ENCODE measurements at places on chromosomes 3 and 15. TPM values are rescaled to one million over a fixed set of nuclear protein-coding genes. Genes with fewer than 3 reads are reported as not detected.

GRCh38 chr3:80097674-80098073 lies 329.9 kb upstream of the ROBO1 start:
- no peak for DNase-seq

- no peak for DNase-seq
Measured at GRCh38 chr15:52103217-52104207, 9.1 kb downstream of the BCL2L10 start.

IRAK2 gene
- 8.4 TPM for total RNA-seq

FAM107A gene
- total RNA-seq = 18.1 TPM

- DNase-seq = no peak
Measured at GRCh38 chr15:87901926-87902690, 354.4 kb downstream of the NTRK3 start.

All from suprapubic skin (tissue), 4 donors.